RPMI8226 (cell line): ENCODE measurements at places on chromosomes 7 and 10.
A peak's percentile ranks its signal among the peaks of the same experiment; 100 is the strongest.

GRCh38 chr10:77236700-77237099 lies 400.9 kb downstream of the KCNMA1 start:
- DNase-seq, result peak; percentile 5

- no peak for DNase-seq
Observed at GRCh38 chr10:121169406-121169805, 318.2 kb downstream of the WDR11 start.

GRCh38 chr7:55548295-55548731 lies 24.0 kb downstream of the VOPP1 start:
- no peak for DNase-seq

GRCh38 chr7:246451-246850 lies 43.5 kb upstream of the FOXL3 start:
- DNase-seq, result no peak

GRCh38 chr7:102248456-102249395 lies 37.9 kb upstream of the SH2B2 start:
- no peak for DNase-seq

- DNase-seq, result no peak
Observed at GRCh38 chr10:36489611-36490228, 635.7 kb upstream of the ANKRD30A start.

DNA sequence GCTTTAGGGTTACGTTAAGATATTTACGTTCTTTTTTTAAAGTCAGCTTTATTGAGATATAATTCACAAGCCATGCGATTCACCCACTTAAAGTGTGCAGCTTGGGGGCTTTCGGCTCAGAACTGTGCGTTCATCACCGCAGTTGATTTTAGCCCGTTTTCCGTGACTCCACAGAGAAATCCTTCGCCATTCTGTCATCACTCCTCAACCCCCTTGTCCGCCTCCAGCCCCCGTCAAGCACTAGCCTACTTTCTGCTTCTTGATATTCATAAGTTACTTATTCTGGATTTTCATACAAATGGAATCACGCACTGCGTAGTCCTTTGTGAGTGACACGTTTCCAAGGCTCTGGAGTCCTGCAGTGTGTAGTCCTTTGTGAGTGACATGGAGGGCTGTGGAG lies 20.4 kb downstream of the FAM20C start:
- no peak for DNase-seq

- DNase-seq, result no peak
Observed at GRCh38 chr7:128098629-128099028, 67.4 kb upstream of the LRRC4 start.

DNA sequence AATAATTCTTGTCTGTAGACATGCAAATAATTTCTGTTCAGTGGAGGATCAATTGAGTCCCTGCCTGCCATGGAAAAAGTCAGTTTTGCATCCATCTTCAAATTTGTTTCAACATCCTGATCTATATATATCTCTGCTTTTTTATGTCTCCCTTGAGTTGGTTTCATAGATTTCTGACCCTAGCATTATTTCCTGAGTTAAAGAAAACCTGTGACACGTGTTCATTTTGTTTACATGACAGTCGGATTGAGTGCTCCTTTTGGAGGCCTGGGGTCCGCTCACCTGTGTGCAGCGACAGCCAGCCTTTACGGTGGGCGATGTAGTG lies 674 bp downstream of the MRPS24 start:
- peak; percentile 30 for DNase-seq

DNA sequence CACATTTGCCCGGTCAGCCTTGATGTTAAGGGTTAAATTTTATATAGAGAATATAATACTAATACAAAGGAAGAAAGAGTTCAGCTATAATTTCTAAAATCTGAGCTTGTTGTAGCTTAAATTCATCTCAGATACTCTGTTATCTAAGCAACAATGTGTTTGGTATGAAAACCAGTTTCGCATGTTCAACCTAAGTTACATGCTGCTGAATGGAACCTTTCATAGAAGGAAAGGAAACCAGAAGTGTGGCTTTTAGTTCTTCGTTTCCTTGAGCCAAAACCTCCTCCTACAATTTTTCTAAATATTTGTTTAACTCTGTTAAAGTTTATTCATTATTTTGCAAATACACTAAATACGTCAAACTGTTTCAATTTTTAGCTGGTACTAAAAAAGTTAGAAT lies 18.5 kb downstream of the AGR2 start:
- no peak for DNase-seq

DNA sequence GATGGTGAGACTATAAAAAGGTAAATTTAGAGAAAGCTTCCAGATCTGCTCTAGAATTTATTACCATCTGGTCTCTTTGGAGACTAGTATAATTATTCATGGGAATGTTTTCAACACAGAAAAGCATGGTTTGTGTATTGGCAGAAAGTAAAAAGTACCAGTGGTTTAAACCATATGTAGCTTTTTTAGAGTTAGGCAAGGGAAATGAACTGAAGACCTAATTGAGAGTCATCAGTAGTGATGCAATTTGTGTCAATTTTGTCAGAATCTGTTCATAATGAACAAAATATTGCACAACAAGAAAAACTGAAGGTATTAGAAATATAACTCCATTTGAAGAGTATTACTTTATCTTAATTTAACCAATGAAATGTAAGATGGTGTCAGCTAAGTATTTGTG lies 181.4 kb downstream of the ADK start:
- no peak for DNase-seq

DNA sequence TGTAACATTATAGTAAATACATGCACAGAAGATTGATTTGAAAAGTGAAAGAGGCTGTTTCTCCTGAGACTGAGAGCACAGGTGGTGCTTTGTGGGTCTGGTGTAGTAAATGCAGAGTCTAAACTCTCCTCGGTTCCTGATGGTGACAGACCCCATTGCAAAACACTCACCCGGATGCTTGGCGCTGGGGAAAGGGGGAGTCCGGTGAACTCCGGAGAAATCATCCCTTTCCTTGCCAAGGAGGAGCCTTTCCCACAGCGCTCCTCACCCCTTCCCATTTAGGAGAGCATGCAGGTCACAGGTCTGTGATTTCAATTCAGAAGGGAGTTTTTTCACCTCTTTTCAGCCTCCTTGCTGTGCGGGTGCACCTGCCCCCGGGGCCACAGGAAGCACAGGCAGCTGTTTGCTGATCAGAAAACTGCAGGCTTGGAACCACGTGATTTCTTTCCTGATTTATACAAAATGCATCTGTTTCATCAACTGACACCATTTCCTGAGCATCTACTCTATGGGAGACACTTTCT lies 75.6 kb upstream of the LYZL2 start:
- peak; percentile 66 for DNase-seq

- DNase-seq, result no peak
Observed at GRCh38 chr7:14682910-14683465, 219.6 kb downstream of the DGKB start.

DNA sequence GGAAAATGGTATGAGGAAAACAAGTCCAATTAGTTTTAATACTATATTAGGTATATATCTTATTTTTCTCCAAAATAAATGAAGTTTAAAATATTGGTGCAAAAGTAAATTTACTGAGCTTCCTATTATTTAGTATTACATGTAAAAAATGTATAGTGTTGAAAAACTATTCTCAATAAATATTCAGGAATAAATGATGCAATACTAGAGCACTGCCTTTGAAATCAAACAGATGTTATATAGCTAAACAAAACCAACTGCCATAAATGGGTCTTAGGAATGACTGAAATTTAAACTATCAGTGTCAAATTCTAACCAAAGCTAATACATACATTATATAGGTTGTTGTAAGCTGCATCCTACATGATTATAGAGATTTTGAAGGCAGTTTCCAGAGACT lies 1434.0 kb upstream of the LRRTM3 start:
- no peak for DNase-seq

GRCh38 chr7:64610997-64611396 lies 48.1 kb upstream of the ZNF680 start:
- no peak for DNase-seq

DNA sequence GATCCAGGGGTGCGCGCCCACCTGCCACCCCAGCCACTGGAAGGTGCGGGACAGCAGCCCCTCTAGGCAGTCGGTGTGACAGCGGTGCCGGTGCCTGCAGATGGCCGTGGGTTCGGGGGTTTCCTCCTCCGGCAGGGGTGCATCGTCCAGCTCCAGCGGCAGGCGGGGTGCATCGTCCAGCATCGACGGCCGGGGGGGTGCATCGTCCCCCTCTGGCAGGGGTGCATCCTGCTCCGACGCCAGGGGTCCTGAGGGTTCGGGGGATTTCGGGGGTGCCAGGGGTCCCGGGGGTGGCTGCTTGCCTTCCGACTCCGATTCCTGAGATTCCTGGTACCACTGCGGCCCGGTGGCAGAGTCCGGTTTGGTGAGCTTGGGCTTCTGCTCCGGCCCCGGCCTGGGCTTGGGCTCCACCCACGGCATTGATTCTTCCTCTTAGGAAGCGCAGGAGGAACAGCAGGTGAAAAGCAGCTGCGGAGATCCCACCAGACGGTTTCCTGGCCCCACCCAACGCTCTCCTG lies 90.2 kb upstream of the RAB18 start:
- DNase-seq, result no peak

DNA sequence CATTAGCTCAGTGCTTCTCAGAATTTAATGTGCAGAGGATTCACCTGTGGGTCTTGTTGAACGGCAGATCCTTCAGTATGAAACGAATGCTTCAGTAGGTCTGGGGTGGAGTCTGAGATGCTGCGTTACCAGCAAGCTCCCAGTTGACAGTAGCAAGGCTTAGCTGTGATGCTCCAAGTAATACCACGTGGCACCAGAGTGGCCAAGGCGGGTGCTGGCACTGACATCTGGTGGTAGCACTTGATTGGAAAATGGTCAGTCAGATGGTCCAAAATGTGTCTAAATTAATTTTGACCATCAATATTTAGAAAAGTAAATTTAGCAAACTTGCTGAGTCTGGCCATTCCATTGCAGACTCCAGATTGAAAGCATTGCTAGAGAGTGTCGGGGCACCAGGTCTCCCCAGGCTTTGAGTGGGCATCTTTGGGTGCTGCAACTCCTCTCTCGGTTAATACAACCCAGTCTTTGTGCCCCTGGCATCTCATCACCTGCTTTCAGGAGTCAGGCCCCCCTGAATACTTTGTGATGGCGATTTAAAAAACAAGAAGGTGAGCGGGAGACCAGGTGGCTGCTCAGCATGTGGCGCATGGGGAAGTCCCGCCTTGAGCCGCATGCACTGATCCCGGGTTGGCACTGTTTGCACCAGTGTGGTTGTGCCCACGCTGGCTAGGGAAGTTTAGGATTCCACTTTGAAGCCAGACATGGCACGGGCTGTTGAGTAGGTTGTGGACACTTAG lies 130.1 kb downstream of the NT5C2 start:
- DNase-seq, result peak; percentile 15

GRCh38 chr7:80900583-80901576 lies 18.0 kb downstream of the SEMA3C start:
- no peak for DNase-seq

GRCh38 chr10:28343987-28344895 lies 41.4 kb upstream of the MPP7 start:
- no peak for DNase-seq

DNA sequence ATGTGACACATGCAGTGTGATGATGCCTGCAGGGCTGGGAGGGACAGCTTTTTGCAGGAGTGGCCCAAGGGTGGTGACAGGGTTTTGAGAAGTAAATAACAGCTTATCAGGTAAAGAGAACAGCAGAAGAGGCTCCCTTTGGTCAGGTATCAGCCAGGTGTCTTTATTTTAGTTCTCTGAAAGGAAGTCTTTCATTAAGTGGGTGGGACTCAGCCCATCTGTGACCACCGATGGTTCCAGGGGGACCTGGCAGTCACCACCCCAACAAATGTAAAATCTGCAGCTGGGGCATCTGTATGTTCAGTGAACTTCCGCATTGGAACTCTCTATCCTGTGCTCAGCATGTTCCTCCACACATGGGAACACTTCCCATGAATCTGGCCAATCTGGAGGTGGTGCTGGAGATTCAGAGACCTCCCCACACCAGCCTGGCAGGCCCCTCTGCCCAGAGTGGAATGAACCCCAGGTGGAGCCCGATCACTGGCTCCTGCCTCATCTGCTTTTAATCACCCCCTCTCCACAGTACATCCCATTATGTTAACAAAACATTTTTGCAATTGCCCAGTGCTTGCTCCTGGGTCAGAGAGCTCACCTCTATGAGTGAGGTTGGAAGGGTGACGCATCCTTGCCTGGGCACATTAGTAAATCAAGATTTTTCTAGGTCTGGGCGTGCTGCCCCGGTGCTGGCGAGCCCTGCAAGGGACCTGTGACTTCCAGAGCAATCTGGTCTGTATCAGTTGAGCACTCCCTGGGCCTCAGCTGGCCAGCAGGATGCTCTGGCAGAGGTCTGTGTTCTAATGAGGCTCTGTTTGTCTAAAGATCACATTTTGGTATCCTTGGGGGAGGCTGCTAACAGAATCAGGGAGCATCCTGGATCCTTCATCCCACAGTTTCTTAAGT lies 140.4 kb upstream of the GDF10 start:
- DNase-seq, result no peak

DNA sequence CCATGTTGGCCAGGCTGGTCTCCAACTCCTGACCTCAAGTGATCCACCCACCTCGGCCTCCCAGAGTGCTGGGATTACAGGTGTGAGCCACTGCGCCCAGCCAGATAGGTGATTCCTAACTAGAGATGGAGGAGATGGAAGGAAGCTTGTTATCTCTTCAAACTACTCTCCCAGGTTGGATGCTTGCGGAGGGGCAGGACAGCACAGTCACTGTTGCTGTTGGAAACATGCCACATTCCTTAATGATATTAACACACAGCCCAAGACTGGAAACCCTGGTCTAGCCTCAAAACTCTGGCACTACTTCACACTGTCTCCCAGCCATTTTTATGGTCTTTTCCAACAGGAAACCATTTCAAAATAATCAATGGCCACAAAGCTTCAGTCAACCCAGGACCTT lies 468.8 kb upstream of the NRP1 start:
- DNase-seq, result no peak

DNA sequence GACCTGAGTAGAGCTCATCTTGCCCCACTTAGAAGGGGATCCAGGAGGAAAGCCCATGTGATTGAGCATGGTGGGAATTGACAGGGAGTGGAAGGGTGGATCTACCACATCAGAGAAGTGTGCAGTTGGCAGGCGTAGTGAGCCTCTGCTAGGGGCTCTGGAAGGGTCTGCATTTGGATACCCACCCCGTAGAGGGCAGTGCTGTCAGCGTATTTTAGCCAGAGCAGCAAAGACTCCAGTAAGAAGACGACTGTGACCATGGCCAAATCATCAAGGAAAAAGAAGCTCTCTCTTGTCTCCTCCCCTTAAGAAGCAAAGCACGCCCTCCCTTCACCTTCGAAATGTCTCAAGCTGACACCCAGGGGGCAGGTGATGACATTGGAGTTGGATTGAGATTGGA lies 68.8 kb upstream of the INHBA start:
- DNase-seq, result no peak
